Activated naive CD8-positive, alpha-beta T cell treated with anti-CD3 and anti-CD28 coated beads, Interleukin-2, amount 10 ng/mL, durations not matched to agents 7 days and 5 days (primary cell): ENCODE measurements at places on chromosomes 1 and 21. TPM values are rescaled to one million over a fixed set of nuclear protein-coding genes. Genes with fewer than 3 reads are reported as not detected.

GRCh38 chr1:223338811-223339746 is 24.9 kb downstream of the SUSD4 start:
- H3K36me3 ChIP-seq = no peaks in the 10 kb centered on the region
- peaks cover 10% of the 10 kb centered on the region for H3K27me3 ChIP-seq
- no peak overlapping the region for H3K4me3 ChIP-seq
- no peaks in the 10 kb centered on the region for H3K4me1 ChIP-seq
- no peak for DNase-seq

GRCh38 chr21:22346576-22346975 is 1348.4 kb downstream of the NCAM2 start:
- no peaks in the 10 kb centered on the region for H3K4me1 ChIP-seq
- no peak for DNase-seq
- H3K4me3 ChIP-seq = no peak overlapping the region

The EDARADD gene
- 3.6 TPM for total RNA-seq

DNA sequence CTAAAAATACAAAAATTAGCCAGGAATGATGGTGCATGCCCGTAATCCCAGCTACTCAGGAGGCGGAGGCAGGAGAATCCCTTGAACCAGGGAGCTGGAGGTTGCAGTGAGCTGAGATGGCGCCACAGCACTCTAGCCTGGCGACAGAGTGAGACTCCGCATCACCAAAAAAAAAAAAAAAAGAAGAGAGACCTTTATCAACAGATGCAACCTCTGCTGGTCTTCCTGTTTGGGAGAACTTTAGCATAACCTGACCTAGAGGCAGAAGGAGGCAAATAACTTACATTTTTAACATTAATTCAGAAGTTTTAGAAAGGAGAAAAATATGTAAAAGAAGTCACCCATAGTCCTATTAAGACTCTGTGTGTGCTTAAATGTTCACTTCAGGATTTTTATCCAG is 32.4 kb downstream of the SLAMF1 start:
- DNase-seq = no peak
- H3K36me3 ChIP-seq = peaks cover 48% of the 10 kb centered on the region
- peaks cover 38% of the 10 kb centered on the region for H3K4me1 ChIP-seq
- H3K27me3 ChIP-seq = no peaks in the 10 kb centered on the region
- no peak overlapping the region for H3K27ac ChIP-seq

GRCh38 chr1:115432061-115432460 is 94.0 kb upstream of the NGF start:
- no peak for DNase-seq
- H3K36me3 ChIP-seq = no peaks in the 10 kb centered on the region
- H3K4me1 ChIP-seq = no peaks in the 10 kb centered on the region
- H3K27ac ChIP-seq = no peak overlapping the region
- H3K4me3 ChIP-seq = no peak overlapping the region
- peaks cover 2% of the 10 kb centered on the region for H3K27me3 ChIP-seq

- no peaks in the 10 kb centered on the region for H3K4me1 ChIP-seq
- no peak overlapping the region for H3K4me3 ChIP-seq
- no peaks in the 10 kb centered on the region for H3K36me3 ChIP-seq
- H3K27me3 ChIP-seq = peaks cover 5% of the 10 kb centered on the region
- no peak overlapping the region for H3K27ac ChIP-seq
Observed at GRCh38 chr1:184258525-184258924, 128.3 kb upstream of the C1orf21 start.

- no peaks in the 10 kb centered on the region for H3K36me3 ChIP-seq
- no peak for DNase-seq
- peaks cover 3% of the 10 kb centered on the region for H3K27me3 ChIP-seq
Observed at GRCh38 chr21:44291936-44292811, 6.5 kb downstream of the AIRE start.

GRCh38 chr1:205570173-205570501 is 61.7 kb downstream of the ELK4 start:
- no peak overlapping the region for H3K27ac ChIP-seq
- H3K4me3 ChIP-seq = no peak overlapping the region
- no peak for DNase-seq
- H3K4me1 ChIP-seq = peaks cover 2% of the 10 kb centered on the region
- H3K27me3 ChIP-seq = peaks cover 68% of the 10 kb centered on the region
- H3K36me3 ChIP-seq = no peaks in the 10 kb centered on the region

The TPTE gene
- not detected for total RNA-seq

The TNFRSF1B gene
- 246 TPM for total RNA-seq

DNA sequence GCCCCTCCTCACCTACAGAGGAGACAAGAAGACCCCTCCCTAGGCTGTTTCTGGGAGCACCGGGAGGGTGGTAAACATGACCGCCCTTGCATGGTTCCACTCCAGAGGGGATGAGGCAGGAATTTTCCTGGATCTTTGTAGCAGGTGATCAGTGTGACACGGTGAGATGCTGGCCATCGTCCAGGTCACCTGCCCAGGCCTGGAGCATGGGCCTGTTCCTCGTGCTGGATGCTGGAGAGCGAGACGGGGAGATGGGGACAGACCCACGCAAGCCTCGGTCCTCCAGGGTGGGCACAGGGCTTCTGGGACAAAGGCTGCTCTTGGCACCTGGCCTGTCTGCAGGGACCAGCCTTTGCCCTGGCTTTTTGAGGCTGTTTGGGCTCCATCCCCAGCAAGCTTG is 46.2 kb downstream of the DMRTB1 start:
- no peak overlapping the region for H3K27ac ChIP-seq
- H3K4me3 ChIP-seq = no peak overlapping the region
- no peaks in the 10 kb centered on the region for H3K4me1 ChIP-seq
- no peak for DNase-seq
- H3K36me3 ChIP-seq = no peaks in the 10 kb centered on the region

The MROH7 gene
- total RNA-seq = 0.28 TPM

The FAM3B gene
- total RNA-seq = not detected

DNA sequence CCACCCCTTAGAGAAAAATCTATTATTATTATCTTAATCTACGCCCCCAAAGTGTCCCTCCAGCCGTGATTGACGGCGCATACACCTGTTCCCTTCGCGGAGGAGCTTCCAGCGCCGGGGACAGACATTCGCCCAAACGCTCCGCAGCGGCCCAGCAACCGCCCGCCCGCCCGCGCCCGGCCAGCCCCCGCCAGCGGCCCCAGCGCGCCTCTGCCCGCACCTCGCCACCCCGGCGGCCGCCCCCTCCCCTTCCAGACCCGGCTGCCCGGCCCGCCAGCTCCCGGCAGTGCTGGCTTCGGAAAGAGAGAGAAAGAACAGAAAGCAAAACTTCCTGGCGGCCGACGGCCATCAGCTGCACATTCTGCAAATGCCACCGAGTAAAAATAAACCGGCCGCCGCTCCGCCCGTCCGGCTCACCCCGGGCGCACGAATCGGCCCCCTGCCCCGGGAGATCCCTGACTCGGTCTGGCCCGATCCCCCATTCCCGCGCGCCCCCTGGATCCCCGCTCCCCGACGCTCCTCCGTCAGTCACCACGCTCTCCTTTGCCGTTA is 1.6 kb downstream of the CASZ1 start:
- peak; percentile 47 for DNase-seq
- peaks cover 10% of the 10 kb centered on the region for H3K4me1 ChIP-seq
- H3K4me3 ChIP-seq = peak overlapping the region; percentile 85
- H3K36me3 ChIP-seq = no peaks in the 10 kb centered on the region
- peak overlapping the region; percentile 34 for H3K27ac ChIP-seq

DNA sequence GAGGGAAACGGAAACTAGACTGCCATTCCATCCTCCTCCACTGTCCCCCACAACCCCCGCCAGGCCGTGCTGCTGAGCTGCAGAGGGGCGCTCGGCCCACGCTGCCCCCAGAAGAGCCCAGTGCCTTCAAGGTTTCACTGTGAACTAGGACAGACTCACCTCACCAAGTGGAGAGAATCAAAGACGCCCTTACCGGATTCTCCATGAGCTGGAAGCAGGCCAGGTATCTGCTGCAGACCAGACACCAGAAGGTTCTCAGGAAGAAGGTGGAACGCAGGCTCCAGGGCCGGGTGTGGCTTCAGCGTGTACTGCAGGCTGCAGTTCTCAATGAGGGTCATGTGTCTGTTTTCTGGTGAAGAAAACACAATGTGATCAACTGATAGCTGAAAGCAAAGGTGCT is 30.6 kb downstream of the NPHP4 start:
- no peaks in the 10 kb centered on the region for H3K27me3 ChIP-seq
- peaks cover 21% of the 10 kb centered on the region for H3K36me3 ChIP-seq
- no peak overlapping the region for H3K4me3 ChIP-seq
- no peak for DNase-seq
- no peak overlapping the region for H3K27ac ChIP-seq

- H3K4me3 ChIP-seq = no peak overlapping the region
- H3K4me1 ChIP-seq = peaks cover 8% of the 10 kb centered on the region
- DNase-seq = no peak
- no peak overlapping the region for H3K27ac ChIP-seq
- H3K36me3 ChIP-seq = peaks cover 1% of the 10 kb centered on the region
Observed at GRCh38 chr1:246695136-246695535, 29.1 kb upstream of the SCCPDH start.

DNA sequence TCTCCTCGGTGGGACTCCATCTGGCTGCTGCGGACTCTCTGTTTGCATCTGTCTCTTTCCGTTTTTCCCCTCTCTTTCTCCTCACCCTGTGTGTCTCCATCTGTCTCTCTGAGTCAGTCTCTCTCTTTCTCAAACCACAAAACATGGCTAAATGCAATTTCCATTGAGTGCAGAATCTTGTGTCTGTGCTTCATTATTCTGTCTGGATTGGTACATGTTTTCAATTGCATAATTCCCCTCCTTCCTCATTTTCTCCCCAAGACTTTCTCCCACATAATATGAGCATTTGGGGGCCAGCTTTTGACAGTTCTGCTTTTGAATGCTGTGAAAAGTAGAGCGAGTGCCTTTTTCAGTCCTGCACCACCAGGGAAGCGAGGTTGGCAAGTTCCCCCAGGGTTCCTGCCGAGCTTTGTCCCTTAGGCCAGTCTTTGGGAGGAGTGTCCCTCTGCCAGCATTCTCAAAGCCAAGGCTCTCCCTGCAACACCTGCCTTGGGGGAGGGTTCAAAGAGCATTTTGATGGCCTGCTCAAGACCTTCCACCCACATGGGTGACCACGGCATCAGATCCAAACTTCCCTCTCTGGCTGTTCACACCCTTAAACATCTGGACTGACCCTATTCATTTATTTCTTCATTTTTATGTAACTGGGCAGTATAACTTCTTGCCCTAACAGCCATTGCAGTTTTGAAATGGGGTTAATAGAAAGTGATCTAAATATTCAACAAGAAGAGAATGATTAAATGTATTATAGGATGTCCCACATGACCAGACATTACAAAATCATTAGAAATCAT is 32.8 kb upstream of the SCMH1 start:
- no peak overlapping the region for H3K27ac ChIP-seq
- no peaks in the 10 kb centered on the region for H3K4me1 ChIP-seq

- no peak for DNase-seq
- H3K27me3 ChIP-seq = no peaks in the 10 kb centered on the region
- H3K4me1 ChIP-seq = no peaks in the 10 kb centered on the region
- H3K4me3 ChIP-seq = no peak overlapping the region
- H3K27ac ChIP-seq = no peak overlapping the region
Observed at GRCh38 chr1:246320286-246320685, 186.8 kb downstream of the SMYD3 start.

The VHLL gene
- not detected for total RNA-seq

GRCh38 chr1:25080294-25081209 is 150.5 kb upstream of the RUNX3 start:
- H3K4me3 ChIP-seq = no peak overlapping the region
- peaks cover 19% of the 10 kb centered on the region for H3K27me3 ChIP-seq
- DNase-seq = no peak
- H3K27ac ChIP-seq = no peak overlapping the region
- peaks cover 3% of the 10 kb centered on the region for H3K4me1 ChIP-seq
- H3K36me3 ChIP-seq = peaks cover 8% of the 10 kb centered on the region

The CD84 gene
- total RNA-seq = 66.8 TPM

The CELA2B gene
- total RNA-seq = not detected

DNA sequence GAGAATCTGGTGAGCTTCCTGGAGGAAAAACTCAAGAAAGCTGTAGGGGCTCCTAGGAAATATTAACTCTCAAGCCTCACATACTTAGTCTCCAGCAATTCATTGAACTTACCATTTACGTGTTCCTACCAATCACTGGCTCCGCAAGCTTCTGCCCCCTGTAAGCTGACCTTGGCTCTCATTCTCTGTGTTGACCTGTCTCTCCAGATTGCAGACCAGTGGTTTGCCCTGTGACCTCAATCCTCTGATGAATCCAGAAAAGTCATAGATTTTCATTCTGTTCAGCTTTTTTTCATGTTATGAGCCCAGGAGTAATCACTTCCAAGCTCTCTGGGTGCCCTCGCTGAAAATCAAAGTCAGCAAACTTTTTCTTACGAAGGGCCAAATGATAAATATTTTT is 241.9 kb downstream of the DSCAM start:
- peaks cover 2% of the 10 kb centered on the region for H3K27me3 ChIP-seq
- H3K4me1 ChIP-seq = no peaks in the 10 kb centered on the region
- DNase-seq = no peak
- H3K27ac ChIP-seq = no peak overlapping the region
- no peaks in the 10 kb centered on the region for H3K36me3 ChIP-seq

GRCh38 chr1:145952903-145953302 is 4.9 kb downstream of the LIX1L start:
- H3K4me1 ChIP-seq = peaks cover 58% of the 10 kb centered on the region
- no peak for DNase-seq
- H3K27me3 ChIP-seq = no peaks in the 10 kb centered on the region
- H3K4me3 ChIP-seq = no peak overlapping the region
- no peak overlapping the region for H3K27ac ChIP-seq

GRCh38 chr1:38327559-38327973 is 281.0 kb upstream of the POU3F1 start:
- no peaks in the 10 kb centered on the region for H3K36me3 ChIP-seq
- H3K27me3 ChIP-seq = peaks cover 13% of the 10 kb centered on the region
- H3K4me3 ChIP-seq = no peak overlapping the region
- H3K4me1 ChIP-seq = no peaks in the 10 kb centered on the region

The ZYG11A gene
- 0.08 TPM for total RNA-seq

The FALEC gene
- total RNA-seq = 0.60 TPM

GRCh38 chr1:94095112-94095637 is 25.8 kb downstream of the ABCA4 start:
- peaks cover 3% of the 10 kb centered on the region for H3K36me3 ChIP-seq
- H3K4me1 ChIP-seq = peaks cover 40% of the 10 kb centered on the region
- H3K27ac ChIP-seq = no peak overlapping the region
- DNase-seq = no peak
- no peaks in the 10 kb centered on the region for H3K27me3 ChIP-seq

- H3K27ac ChIP-seq = no peak overlapping the region
- peak; percentile 76 for DNase-seq
- no peaks in the 10 kb centered on the region for H3K36me3 ChIP-seq
- H3K4me1 ChIP-seq = peaks cover 6% of the 10 kb centered on the region
- peak overlapping the region; percentile 71 for H3K4me3 ChIP-seq
Observed at GRCh38 chr1:21622466-21623315, 46.5 kb downstream of the RAP1GAP start.

GRCh38 chr1:181655756-181656155 is 172.4 kb downstream of the CACNA1E start:
- H3K4me3 ChIP-seq = no peak overlapping the region
- peaks cover 3% of the 10 kb centered on the region for H3K27me3 ChIP-seq
- no peaks in the 10 kb centered on the region for H3K4me1 ChIP-seq
- no peak for DNase-seq
- H3K36me3 ChIP-seq = no peaks in the 10 kb centered on the region

GRCh38 chr21:42840411-42841155 is 38.8 kb downstream of the WDR4 start:
- H3K36me3 ChIP-seq = peaks cover 9% of the 10 kb centered on the region
- H3K27me3 ChIP-seq = no peaks in the 10 kb centered on the region
- no peak overlapping the region for H3K27ac ChIP-seq
- H3K4me1 ChIP-seq = peaks cover 4% of the 10 kb centered on the region
- peak; percentile 17 for DNase-seq
